ENCODE measurements at places on chromosomes 3 and 15.

- DNase-seq = no peak
Measured at GRCh38 chr3:194357681-194358080, 6.6 kb upstream of the CPN2 start.

- DNase-seq = no peak
Measured at GRCh38 chr3:16102905-16103364, 71.5 kb upstream of the GALNT15 start.

DNA sequence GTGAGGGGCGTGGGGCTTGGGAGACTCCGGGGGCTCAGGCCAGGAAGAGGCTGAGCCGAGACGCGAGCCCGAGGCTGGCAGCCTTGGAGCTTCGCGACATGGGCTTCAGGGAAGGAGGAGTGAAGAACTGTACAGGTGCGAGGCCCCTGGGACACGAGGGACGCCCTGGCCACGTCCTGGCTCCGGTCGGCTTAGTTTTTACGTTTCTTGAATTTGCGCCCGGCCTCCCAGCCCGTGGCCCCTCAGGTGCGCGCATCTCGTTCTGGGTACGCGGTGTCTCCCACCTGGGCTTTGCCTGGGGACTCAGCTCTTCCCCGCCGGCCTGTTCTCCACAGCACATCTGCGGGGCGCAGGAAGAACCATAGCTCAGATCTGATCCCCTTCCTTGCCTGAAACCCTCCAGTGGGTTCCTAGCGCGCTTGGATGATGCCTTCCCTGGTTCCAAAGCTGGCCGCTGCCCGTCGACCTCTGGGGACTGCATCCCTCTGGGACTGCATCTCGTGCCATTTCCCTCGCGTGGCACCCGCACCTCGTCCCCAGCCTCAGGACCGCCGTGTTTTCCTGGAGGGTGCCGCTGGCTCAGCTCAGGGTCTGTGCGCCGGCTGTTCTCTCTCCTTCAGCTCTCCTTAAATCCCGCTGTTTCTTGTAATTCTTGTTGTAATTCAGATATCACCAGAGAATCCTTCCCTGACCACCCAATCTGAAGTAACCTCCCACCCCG lies 614 bp downstream of the CHCHD6 start:
- no peak for DNase-seq

DNA sequence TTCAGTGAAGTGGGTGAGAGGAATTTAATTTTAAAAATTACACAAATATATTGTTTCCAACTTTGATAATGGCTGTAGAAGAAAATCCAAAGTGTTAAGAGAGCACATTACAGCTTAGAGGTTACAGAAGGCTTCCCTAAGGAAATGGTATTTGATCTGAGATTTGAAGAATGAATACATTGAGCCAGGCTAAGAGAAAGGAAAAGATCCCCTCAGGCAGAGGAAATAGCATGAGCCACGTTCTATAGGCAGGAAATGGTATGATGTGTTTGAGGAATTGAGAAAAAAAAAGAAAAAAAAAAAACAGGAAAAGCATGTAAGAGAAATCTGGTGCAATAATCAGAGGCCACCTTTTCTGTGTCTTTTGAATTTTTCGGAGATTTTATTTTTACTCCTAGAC lies 48.6 kb downstream of the UNC13C start:
- DNase-seq = no peak

- DNase-seq = no peak
Measured at GRCh38 chr3:131602011-131602779, 99.4 kb upstream of the MRPL3 start.

- DNase-seq = no peak
Measured at GRCh38 chr15:80585544-80586018, 109.5 kb upstream of the ABHD17C start.

DNA sequence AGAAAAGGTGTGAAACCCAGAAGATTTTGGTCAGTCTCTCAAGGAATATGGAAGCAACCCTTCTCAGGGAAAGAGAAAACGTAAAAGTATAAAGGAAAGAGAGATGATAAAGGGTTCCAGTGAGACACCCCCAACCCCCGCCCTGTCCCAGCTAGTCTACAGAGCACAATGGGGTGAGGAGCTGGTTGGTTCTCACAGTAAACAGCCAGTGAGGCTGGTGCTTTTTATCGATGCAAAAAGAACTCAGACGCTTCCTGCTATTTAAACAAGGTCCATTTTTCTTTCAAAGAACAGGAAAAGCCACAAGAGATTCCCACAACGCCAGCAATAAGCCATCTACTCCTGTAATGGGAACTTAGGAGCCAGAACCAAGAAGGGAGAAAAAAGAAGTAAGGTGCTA lies 65.9 kb downstream of the CHAC1 start:
- DNase-seq = no peak

- DNase-seq = no peak
Measured at GRCh38 chr15:32919749-32920414, 202.1 kb downstream of the GREM1 start.

- DNase-seq = no peak
Measured at GRCh38 chr15:66388576-66388975, 1.9 kb downstream of the MAP2K1 start.

GRCh38 chr3:162183440-162183839 lies 686.8 kb downstream of the OTOL1 start:
- no peak for DNase-seq

DNA sequence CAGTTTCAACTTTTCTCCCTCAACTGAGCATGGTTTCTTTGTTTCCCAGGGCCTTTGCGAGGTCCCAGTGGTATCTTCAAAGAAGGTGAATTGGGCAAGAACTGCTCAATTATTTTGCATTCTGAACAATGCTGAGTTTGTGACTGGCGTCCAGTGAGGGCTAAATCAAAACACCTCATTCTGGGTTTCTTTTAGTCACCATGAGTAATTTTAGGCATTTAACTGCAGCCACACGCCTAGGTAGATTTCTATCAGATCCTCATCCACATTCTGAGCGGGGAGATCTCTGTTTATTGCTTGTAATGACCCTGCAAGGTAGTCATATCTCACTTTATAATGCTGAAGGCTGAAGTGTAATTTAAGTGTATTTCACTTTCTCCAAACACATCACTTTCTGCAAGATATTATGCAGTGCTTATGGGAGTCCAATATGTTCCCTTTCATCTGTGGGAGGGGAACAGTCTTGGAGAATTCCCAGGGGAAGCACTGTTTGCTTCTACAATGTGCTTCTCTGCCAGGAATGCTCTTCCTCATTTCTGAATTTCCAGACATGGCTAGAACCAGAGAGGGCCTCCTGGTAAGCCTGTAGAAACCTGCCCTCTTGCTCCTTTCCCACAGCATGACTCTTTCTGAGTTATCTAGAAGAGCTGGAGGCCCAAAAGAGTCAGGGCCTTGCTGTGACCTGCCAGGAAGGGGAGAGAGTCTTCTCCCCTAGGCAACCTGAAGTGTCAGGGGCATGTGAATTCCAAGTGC lies 91.7 kb downstream of the FRMD4B start:
- no peak for DNase-seq

All from activated T-helper 1 cell treated with Interleukin-2 at 50 U/mL for 16 hours (primary cell).